ENCODE measurements at places on chromosomes 5 and 9. TPM values are rescaled to one million over a fixed set of nuclear protein-coding genes. Genes with fewer than 3 reads are reported as not detected.

GRCh38 chr5:132001647-132002561 lies 9.6 kb downstream of the ACSL6 start:
- no peak for DNase-seq

DNA sequence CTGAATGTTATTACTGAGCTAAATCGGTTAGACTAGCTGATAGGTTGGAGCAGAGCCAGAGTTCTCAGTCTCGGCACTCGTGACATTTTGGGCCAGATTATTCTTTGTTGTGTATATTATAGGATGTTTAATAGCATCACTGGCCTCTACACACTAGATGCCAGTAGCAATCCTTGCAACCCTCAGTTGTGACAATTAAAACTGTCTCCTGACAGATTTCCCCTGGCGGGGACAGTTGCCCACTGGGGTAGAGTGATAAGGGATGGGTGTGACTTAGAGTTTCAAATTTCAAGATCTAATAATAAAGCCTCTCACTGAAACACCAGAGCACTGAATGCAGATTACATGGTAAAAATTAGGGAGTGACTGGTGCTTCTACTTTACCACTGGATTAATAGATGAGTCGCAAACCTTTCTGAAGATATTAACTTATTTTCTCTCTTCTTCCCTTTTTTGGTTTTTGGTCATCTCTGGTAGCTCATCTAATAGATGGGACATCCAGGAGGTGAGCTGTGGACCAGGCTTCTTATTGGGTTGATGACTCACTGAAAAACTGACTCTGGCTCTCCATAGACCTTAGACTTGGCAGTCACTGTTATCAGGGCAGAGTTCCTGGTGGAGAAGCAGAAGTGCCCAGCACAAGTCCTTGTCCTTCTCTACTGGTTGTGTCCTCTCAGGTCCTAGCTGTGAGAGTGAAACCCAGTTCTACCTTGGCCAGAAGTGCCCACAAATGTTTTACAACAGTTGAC lies 150.3 kb downstream of the UNC13B start:
- no peak for DNase-seq

DNA sequence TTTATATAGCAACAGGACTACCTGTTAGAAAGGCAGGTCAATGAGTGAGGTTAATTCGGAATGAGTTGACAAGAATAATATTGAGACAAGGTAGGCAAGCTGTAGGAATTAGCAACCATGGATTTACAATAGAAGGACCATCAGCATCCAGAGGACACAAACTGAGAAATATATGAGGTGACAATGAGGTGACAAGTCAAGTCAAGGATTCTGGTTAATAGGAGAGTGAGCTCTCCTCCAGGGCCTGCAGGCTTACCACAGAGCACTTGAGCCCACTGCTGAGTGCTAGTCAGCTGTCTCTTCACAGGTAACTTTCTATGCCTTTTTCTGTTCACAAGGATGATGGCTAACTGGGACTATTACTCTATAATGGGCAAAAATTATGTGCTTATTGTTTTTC lies 227.2 kb downstream of the MRPS30 start:
- no peak for DNase-seq

- DNase-seq: no peak
These were observed 135.9 kb downstream of the RNF180 start for GRCh38 chr5:64301566-64301965.

DNA sequence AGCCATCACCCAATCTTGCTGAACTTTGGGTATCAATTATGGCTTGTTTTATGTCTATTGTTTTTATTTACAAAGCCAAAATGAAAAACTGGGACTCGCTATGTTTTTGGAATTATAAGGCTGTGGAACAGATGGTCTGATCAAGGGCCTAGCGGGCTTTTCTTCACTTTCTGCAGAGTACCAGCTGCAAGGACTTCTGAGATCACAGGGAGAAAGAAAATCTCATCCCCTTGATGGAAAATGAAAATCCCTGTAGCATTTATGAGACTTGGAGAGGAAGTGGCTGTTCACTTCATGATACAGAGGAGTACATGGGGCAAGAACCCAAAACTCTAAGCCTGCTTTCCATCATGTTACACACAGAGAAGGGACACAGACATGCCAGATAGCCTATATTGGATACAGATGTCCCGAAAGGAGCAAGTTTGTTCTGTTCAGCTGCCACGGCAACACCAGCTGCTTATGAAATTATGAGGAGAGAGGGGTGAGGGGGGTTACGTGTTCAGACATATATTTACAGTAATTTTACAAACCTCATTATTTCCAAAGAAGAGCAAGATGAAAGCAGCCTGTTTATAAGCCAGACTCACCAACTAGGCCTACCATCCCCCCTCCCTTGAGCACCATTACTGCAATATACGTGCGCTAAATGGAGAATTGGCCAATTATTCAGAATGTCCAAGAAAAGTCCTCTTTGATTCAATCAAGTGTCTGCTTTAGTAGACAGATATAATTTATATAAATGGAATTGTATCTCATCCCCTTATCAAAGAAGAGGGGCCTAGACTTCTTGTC lies 220.0 kb downstream of the MARCHF11 start:
- no peak for DNase-seq

DNA sequence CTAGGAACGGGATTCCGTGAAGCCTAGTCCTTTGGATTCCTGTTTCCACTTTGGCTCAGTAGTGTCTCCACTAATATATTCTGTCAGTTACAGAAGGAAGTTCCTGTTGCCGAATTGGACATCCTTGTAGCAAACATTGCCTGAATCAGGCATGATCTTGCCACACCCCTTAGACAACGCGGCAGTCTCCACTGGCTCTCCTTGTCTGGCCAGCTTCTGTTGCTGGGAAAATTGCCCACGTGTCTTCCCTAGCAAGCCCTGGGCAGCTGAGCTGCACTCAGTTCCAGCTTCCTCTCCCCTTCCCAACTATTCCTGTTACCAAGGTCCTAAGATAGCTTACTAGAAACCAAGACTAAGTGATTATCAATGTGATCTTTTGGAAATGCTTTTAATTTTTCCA lies 316.6 kb upstream of the RIOK2 start:
- DNase-seq: no peak

DNA sequence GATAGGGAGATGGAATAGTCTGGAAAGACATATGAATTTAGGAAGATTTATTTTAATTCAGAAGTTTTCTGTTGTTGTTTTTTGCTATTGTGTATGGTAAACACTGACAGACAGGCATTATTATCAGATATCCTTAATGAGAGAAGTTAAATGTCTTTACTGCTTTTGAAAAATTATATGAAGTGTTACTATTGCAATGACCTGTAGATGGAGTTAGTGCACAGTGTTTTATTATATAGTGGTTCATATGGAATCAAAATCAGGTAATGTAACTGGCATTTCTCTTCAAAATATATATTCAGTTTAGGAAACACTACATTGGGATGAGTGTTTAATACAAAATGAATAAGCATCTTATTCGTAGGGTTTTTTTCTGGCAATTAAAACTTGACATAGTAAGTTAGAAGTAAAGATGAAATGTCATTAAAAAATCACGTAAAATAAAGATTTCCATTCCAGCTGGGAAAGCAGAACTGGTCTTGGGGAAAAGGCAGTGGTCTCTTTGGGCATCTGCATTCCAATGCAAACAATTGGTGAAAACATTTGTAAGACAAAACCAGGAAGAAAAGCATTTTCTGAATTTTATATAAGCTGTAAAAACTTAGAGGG lies 3.9 kb downstream of the GABRA1 start:
- DNase-seq: no peak

DNA sequence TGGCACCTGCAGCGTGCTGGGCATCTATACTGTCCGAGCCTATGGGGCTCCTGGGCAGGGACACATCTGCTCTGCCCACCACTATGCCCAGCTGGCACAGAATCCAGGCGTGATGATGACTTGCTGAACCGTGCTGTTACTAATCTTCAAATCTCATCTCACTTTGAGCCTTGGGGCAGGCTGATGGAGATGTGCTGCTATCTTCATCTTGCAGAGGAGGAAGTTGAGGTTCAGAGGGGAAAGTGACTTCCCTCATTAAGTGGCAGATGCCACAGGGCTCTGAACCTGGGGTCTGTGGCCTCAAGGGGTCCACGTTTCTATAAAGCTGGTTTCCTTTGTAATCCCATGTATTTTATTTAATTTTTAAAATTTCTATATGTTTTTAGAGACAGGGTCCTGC lies 4.7 kb downstream of the SLC2A6 start:
- no peak for DNase-seq

DNA sequence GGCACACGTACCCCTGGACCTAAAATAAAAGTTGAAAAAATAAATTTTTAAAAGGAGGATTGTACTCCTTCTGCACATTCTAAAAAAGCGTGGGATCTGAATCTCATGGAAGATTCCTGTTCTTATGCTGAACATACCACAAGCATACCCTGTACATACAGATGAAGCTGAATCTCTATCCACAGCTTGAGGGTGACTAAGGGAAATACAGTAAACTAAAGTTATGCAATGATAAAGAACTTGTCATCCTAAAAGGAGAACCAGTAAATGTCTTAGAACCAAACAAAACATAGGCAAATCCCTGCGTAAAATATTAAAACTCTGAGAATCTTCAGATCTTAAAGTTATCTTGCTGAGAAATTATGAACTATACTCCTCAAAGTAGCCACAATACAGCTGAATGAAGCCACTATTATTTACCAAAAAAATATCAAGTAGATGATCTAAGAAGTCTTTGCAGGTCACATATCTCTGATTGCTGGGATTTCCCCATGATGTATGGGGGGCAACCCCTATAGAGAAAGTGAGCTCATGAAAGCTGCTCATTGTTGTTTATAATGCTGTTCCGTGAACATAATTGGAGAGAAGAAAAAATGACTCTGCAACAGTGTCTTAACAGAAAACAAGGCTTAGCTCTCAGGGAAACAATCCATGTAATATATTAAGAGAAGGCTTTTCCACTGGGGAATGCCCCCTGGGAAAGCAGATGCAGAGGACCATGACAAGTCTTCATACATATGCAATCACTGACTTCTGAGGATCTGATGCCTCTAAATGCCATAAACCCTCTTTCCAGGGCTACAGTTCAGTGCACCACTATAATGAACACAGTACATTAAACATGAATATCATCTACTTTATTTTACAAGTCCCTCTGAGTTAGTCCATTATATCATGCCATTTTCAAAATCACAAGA lies 210.1 kb downstream of the EPB41L4A start:
- no peak for DNase-seq

- DNase-seq: peak; percentile 20
These were observed 73.4 kb downstream of the FBN2 start for GRCh38 chr5:128464596-128464995.

GRCh38 chr9:34451135-34451534 lies 7.2 kb downstream of the FAM219A start:
- DNase-seq: no peak

GRCh38 chr5:149156435-149157083 lies 15.3 kb downstream of the ABLIM3 start:
- DNase-seq: no peak

- DNase-seq: no peak
These were observed 159.7 kb upstream of the CDH12 start for GRCh38 chr5:23012842-23013241.

DNA sequence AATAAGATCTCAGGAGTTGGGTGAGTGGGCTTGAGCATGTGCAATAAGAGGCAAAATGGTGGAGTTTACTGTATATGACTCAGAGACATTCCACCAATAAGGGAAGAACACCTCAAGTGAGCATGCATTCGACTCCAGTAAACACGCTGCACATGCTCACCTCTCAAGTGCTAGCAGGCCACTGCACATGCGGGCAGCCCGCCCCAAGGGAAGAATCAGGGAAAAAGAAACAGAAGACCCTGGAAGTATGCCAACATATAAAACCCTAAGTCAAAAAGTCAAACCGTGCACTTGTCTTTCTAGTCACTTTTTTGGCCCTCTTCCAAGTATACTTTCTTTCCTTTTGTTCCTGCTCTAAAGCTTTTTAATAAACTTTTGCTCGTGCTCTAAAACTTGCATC lies 245.3 kb upstream of the RASA1 start:
- DNase-seq: no peak

GRCh38 chr5:171617266-171617665 lies 168.4 kb upstream of the SMIM23 start:
- no peak for DNase-seq

DNA sequence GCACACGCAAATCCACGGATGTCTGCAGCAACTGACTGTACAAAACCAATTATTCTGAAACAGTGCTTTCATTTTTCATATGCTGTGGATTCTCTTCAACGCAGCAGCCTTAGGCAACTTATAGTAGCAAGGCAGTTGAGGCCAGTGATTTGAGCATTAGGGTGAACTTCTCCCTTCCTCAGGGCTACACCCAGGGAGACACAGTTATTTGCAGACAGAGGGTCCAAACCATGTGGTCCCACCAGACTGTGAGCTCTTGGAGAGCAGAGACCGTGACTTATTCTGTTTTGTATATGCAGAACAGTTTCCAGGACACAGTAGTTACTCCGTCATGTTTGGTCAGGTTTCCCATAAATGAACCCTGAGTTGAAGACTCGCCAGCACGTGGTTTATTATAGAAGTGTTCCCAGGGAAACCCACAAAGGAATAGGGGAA lies 19.0 kb upstream of the WHRN start:
- DNase-seq: no peak

DNA sequence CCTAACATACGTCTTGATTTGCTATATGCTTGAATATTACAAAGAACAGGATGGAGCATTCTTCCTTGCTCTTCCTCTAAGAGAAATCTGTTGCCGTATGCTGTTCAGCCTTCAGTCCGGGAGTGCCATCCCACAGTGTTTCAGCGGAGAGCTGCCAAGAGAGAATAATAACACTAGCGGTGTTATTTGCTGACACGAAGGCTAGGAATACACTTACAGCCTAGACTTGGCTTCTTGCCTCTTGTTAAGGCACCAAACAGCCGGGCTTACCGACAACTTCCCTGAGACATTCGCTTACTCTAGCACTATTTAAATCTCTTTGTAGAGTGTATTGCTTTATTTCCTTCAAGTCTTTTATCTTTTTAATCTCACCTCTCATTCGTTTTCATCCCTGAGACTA lies 31.4 kb downstream of the KCTD16 start:
- DNase-seq: no peak

GRCh38 chr5:117299936-117300328 lies 725.3 kb upstream of the SEMA6A start:
- no peak for DNase-seq

DNA sequence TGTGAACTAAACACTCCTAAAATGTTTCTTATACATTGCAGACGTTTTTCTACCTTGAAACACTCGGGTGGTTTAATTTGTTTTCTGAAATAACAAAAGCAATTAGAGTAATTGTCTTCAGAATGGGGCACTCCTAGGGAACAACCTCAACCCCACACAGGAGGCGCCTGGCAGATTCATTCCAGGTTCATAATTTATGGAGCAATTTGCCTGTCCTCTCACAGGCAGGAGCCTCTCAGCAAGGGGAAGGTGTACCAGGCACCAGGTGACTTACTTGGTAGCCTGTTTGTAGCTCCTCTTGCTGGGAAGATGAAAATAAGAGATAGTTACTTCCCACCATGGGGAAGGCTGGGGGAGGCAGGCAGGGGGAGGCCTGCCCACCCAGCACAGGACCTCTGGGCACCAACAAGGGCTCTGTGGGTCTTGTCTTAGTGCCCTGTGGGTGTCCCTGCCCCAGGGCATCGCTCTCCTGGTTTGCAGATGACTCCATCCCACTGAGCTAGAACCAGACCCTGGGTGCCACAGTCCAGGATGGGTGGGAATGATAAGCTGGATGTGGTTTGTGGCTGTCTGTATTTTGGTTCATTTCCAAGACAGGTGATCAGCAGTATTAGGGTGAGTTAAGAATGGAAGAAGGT lies 144.4 kb downstream of the FSTL4 start:
- DNase-seq: no peak

- DNase-seq: no peak
These were observed 182.9 kb downstream of the ARHGEF28 start for GRCh38 chr5:73808911-73809310.

RALGPS1 gene
- total RNA-seq: 18.9 TPM

DPYSL3 gene
- 20.7 TPM for total RNA-seq

GCNT4 gene
- 0.27 TPM for total RNA-seq

PCDHB16 gene
- total RNA-seq: 1.4 TPM

INSL6 gene
- total RNA-seq: not detected

PCDHGA7 gene
- total RNA-seq: 5.8 TPM
